ENCODE measurements at places on chromosomes 16 and 17.

DNA sequence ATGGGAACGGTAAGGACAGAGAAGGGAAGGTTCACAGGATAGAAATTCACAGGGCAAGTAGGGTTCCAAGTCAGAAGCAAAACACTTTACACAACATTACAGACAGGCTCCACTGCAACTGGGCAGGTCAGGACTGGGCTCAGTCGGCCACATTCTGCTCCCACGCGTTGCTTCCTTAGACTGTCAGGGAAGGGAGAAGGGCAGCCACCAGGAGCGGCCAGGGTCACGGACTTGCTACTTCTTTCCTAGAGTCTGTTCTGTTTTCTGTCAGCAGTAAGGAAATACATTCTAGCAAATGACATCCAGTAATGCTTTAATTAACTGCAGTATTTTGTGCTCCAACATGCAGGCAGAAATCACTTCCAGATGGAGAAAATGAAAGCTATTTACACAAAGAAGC lies 160.3 kb upstream of the RPH3AL start:
- no peak for DNase-seq

DNA sequence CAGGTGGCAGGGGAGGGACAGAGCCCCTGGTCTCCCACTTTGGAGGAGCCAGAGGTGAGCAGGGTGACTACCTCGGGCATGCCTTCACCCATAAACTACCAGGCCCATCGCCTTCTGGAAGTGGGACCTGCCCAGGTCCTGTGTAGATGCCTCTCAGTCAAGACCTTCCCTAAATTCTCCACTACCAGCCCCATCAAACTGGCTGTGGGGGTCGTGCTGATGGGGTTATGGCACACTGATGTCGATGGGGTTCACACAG lies 5.8 kb upstream of the RAB37 start:
- no peak for DNase-seq

- no peak for DNase-seq
Measured at GRCh38 chr17:39658760-39659159, 6.4 kb upstream of the TCAP start.

DNA sequence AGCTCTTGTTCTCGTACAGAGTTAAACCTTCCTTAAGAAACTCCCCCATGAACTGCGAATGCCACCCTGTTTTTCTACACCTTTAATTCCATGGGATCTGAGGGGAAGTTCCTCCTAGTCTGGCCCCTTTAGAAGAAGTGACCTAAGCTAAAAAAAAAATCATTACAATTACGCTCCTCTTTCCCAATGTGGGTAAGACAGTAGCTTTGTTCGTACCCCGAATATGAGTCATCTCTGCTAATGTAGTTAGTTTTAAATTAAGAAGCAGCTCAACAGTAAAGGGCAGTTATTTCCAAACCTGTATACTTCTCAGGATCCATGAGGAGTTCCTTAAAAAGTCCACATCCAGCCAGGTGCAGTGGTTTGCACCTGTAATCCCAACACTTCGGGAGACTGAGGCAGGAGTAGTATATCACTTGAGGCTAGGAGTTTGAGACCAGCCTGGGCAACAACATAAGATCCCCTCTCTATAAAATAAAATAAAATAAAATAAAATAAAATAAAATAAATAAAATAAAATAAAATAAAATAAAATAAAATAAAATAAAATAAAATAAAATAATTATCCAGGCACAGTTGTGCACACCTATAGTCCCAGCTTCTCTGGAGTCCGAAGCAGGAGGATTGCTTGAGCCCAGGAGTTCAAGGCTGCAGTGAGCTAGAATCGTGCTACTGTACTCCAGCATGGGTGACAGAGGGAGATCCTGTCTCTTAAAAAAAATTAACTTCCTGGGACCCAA lies 26.1 kb downstream of the RCVRN start:
- no peak for DNase-seq

DNA sequence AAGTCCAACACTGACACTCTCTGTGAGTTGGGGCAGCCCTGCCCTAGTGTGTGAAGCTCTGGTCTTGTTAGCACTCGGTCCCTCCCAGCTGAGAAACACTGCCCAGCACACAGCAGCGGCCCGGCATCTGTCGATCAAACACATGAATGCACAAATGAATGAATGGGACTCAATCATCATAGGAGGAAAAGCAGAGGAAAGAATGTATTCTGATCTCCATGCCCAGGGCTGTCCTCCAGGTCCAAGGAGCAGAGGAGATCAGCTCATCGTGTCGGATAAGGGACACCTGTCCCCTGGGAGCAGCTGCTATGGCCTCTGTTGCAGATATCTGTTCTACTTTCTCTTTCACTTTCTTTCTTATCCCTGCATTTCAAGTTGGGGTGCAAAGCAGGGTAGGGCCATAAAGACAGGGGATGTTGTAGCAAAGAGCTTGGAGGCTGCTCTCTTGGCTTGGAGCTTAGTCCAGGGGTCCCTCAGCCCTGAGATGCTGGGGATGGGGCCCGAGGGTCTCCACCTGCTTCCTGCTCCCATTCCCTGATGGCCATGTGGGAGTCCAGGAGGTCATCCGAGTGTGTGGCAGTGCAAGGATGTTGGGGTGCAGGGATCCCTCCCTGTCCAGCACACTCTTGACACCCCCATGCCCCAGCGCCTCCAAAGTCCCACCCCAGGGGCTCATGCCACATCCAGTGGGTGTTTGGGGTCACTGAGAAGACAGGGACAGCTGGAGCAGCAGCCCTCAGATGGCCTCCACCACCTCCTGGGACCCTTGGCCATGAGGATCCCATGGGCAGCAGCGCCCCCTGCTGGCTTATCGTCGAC lies 88.2 kb downstream of the IRF8 start:
- no peak for DNase-seq

DNA sequence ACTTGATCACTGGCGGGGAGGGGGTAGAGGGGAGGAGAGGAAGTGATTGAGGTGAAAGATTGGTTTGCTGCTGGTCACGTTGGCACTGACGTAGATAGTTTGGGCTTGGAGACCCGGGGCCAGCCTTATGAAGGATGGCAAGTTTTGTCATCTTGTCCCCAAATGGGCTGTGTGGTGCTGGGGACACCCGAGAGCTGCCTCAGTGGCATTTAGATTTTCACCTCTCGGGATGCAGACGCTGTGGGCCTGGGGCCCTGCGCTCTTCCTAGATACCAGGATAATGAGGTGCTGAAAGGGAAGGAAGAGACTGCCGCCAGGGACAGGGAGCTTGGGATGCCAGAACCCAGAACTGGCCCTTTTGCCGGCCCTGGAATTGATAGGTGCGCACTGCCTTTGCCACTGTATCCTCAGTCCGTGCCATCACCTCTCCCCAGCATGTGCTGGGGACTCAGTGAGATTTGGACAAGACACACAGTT lies 1.4 kb upstream of the SOCS3 start:
- DNase-seq = no peak

- DNase-seq = no peak
Measured at GRCh38 chr17:79981090-79981489, 54.6 kb downstream of the TBC1D16 start.

DNA sequence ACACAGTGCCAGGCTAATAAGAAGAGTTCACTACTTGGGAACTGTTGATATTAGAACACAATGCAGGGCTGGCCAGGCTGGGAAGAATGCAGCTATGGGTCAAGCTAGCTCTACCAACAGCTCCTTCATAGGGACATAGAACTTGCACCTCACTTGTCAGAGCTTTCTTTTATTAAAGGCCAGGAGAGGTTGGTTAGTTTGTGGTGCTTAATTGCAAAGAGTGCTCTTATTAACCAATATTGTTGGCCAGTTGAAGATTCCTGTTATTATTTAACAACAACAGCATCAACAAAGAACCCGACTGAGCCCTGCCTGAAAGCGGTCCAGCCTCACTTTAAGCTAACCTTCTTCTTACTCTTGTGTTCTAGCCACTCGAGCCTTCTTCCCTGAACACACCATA lies 43.4 kb upstream of the ANKFN1 start:
- DNase-seq = no peak

- DNase-seq = no peak
Measured at GRCh38 chr16:71649704-71650103, 23.7 kb downstream of the MARVELD3 start.

DNA sequence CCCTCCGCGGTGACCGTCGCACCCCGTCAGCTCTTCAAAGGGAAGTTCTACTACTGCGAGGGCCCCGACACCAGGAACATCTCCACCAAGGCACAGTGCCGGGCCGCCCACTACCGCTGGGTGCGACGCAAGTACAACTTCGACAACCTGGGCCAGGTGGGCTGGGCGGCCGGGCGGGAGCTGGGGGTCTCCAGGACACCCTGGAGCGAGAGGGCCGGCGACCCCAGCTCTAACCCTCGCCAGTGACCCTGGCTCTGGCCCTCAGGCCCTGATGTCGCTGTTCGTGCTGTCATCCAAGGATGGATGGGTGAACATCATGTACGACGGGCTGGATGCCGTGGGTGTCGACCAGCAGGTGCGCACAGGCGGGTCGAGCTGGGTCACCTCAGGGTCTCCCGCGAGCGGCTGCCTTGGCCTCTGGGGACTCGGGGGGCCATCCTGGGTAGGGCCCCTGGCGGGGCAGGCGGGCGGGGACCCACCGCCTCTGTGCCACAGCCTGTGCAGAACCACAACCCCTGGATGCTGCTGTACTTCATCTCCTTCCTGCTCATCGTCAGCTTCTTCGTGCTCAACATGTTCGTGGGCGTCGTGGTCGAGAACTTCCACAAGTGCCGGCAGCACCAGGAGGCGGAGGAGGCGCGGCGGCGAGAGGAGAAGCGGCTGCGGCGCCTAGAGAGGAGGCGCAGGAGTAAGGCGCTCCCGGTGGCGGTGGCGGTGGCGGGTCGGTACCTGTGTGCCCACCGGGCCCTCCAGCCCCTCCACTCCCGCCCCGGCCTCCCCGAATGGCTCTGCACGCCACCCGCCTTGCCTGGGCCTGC lies 13.4 kb downstream of the TPSG1 start:
- DNase-seq = no peak

- DNase-seq = no peak
Measured at GRCh38 chr17:969811-970355, 9.7 kb downstream of the NXN start.

GRCh38 chr17:6643451-6644125 lies 2.7 kb downstream of the TXNDC17 start:
- no peak for DNase-seq

GRCh38 chr17:39641883-39642282 lies 4.9 kb downstream of the STARD3 start:
- DNase-seq = no peak

- no peak for DNase-seq
Measured at GRCh38 chr17:50909765-50910605, 43.8 kb upstream of the TOB1 start.

GRCh38 chr16:23380501-23380951 lies 72.5 kb downstream of the COG7 start:
- DNase-seq = no peak

DNA sequence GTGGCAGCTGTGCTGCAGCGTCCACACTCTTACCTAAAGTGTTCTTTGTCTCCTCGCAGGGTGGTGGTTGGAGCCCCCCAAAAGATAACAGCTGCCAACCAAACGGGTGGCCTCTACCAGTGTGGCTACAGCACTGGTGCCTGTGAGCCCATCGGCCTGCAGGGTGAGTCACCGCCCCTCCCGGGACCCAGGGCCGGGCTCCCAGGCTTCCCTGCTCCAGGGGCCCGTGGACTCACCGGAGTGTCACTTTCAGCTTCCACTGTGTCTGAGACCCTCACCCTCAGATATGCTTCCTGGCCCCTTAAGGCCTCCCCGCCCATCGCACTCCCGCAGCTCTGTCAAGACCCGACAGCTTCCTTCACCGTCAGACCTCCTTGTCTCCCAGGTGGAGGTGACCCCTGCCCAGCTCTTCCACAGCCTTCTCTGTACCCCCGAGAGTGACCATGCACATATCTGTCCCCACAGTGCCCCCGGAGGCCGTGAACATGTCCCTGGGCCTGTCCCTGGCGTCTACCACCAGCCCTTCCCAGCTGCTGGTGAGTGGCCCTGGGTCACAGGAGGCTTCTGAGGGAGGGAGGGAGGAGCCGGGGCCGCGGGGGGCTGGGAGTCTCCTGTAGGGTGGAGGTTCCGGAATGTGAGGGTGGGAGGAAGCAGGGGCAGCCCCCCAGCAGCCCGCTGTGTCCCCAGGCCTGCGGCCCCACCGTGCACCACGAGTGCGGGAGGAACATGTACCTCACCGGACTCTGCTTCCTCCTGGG lies 1.8 kb downstream of the ITGAX start:
- DNase-seq = no peak

DNA sequence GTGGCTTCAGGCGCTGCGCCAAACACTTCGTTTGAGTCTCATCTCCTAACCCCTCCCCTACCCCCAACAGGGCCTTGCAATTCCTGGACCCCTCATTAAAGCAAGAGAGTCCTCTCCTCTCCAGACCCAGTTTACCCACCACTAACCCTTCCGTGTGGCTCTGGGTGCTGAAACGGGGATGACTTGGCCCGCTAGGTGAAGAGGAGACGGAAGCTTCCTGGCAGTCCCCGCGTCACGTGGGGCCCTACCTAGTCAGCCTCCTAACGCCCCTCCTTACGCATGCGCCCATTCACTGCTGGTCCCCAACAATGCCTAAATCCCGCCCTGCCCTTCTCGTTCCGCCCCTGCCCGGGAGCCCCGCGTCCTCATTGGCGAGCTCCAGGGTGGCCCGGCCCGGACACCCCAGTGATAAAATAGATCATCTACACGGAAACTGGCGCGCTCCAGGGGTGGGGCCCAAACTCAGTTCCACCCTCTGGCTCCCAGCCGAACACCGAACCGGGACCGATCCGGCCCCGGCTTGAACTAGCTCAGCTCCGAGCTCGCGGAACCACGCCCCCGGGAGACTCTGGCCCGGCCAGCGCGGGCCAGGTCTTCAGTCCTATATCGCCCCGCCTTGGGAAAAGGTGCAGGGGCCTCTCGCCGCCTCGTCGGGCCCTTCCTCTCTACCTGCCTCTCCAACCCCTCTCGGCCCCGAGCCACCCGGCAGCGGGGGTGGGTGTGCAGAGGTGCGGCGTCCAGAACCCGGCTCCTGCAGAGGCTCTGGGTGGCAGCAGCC lies at the start of gene SLC16A13:
SLC16A13 (plus strand) TSS at position 425 of the 778 bp plus-strand sequence. CDS start 368 bp downstream, outside the sequence.
- DNase-seq = peak; percentile 90

DNA sequence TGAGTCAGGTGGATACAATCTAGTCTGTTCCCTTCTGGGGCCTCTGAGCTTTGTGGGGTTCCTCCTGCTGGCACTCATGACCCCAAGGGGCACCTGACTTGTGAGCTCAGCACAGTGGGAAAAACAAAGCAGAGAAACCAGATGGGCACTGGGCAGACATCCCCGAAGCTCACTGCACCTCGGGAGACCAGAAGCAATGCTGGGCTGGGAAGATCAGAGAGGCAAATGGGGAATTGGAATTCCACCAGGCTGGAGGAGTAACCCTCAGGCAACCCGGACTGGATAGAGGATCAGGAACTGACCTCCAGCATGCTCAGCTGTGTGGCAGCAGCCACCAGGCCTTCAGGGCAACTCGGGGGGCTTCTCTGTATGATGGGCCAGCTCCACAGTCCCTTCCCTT lies 50.3 kb downstream of the ABCC12 start:
- no peak for DNase-seq
